ENCODE measurements at places on chromosomes 11 and 22.

GRCh38 chr11:61690706-61691379, 10.7 kb downstream of the DAGLA start:
- peak; percentile 51 for DNase-seq

DNA sequence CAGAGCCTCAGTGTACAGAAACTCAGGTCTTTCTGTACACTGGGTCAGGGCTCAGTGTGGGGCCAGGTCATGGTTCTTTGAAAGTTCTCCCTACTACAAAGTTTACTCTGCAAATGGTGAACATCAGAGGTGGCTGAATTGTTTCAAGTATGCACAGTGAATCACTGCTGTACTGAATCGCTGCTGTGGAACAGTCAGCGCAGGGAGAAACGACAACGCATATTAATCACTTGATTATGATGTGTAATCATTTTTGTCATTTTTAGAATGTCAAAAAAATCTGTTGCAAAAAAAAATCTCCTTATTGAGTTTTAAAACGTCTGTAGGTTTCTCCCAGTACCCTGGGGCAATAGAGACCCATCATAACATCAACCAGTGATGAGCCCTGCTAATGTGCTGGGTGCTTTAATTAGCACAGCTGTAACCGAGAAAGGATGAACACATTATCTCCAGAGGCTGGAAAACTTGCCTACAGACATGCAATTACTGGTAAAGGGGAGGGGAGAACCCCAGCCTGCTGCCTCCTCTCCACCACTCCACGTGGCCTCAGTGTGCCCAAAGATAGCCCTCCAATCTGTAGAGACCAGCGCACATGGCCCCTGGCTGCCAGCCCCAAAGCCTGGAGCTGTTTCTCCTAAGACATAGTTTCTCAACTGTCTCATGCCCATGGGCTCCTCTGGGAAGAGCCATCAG, 12.8 kb downstream of the ARRB1 start:
- no peak for DNase-seq

GRCh38 chr11:78420796-78421209, 3.2 kb upstream of the GAB2 start:
- no peak for DNase-seq

DNA sequence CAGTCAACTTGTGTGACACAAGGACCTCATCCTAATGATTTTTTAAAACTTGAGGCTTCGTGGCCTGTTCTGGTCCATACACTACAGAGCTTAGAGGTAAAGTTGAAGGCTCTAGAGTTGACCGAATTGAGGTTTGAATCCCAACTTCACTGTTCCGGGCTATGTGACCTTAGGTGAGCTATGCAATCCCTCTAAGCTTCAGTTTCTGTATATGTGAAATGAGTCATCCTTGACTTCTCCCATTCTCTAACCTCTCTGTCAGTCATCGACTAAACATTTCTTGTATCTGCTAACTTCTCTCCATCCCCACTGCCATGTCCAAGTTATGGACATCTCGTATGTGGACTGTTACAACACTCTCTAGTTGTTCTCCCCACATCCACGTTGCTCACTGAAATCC, 178.2 kb upstream of the TMEM45B start:
- DNase-seq, result no peak

GRCh38 chr11:100315946-100316345, 371.1 kb upstream of the ARHGAP42 start:
- DNase-seq, result no peak

DNA sequence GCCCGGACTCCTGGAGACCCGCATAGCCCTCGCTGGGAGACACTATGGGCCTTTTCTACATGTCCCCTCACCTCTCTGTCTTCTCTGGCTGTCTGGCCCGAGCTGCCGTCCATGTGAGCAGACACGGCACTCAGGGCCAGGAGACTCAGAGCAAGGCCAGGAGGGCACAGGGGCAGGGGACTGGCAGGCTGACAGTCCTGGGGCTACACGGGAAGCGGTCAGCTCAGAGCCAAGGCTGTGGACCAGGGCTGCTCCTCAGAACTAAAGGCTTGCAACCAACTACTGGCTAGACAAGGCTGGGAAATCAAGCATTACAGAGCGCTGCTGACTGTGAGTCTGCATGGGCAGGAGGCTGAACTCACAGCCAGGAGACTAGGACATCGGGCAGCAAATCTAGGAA, 56.1 kb upstream of the CDON start:
- no peak for DNase-seq

GRCh38 chr11:115123641-115124040, 380.6 kb downstream of the CADM1 start:
- no peak for DNase-seq

DNA sequence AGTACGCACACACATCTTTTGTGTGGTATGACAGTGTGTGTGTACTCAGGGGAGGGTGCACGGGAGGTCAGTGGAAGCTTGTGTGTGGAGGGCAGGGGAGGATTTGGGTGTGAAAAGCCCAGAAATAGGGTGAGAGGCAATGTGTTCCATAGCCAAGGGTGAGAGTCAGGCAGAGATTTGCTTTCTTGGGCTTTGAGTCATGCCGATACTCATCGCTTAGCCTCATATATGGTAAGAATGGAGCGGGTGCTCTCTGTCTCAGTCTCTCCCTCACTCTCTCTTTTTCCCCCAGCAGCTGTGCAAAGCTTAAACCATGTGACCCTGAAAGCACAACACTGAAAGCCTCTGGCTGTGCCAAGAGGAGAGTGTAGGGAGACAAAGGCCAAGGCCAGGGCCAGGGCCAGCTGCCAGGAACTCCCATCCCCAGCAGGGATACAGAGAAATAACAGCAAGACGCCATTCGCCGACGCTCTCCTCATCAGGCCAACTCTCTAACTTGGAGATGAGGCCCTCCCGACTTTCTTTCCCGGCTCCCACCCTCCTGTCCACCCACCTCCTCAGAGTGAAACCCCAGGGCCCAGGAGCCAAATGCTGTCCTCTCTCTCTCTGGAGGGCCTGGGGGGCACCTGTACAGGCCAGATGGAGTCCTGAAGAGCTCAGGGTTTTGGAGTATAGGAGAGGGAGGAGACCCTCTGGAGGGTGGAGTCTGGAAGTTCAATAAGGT, 20.3 kb upstream of the MICAL3 start:
- no peak for DNase-seq

Data from NCI-H2171 (cell line).